Testis (tissue), 5 donors: ENCODE measurements at places on chromosomes 3 and 15. TPM values are rescaled to one million over a fixed set of nuclear protein-coding genes. Genes with fewer than 3 reads are reported as not detected.

PDCD7 gene
- total RNA-seq, result 76.1 TPM

- H3K4me3 ChIP-seq, result no peak overlapping the region
- DNase-seq, result peak; percentile 53
- peaks cover 5% of the 10 kb centered on the region for H3K4me1 ChIP-seq
Observed at GRCh38 chr3:57910990-57911389, 97.2 kb upstream of the FLNB start.

DNA sequence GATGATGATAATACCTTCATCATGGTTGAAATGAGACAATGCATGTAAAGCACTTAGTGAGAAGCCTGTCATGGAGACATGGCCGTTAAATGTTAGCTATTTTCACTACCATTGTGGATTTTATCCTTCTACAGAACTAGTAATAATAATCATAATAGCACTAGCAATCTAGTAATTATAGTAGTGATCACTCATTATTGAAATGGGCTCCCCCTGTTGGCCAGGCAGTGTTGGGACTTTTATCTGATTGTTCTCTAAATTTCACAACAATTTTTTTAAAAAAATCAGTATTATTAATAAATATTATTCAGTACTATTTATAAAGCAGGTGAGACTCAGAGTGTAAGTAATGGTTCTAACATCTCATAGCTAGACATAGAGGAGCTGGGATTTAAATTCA, 396.3 kb downstream of the IL5RA start:
- no peak overlapping the region for H3K27ac ChIP-seq
- H3K27me3 ChIP-seq, result no peaks in the 10 kb centered on the region
- DNase-seq, result peak; percentile 27
- no peaks in the 10 kb centered on the region for H3K4me1 ChIP-seq

- H3K4me1 ChIP-seq, result peaks cover 24% of the 10 kb centered on the region
- H3K27me3 ChIP-seq, result no peaks in the 10 kb centered on the region
- DNase-seq, result peak; percentile 64
- H3K36me3 ChIP-seq, result no peaks in the 10 kb centered on the region
- H3K27ac ChIP-seq, result peak within 1 kb of the TSS; percentile 97
Observed at GRCh38 chr3:122680475-122681283, at the start of gene PARP14. TSS of gene PARP14 (plus strand) at chr3:122680839. CDS start at chr3:122680884, 45 bp downstream.

GRAMD2A gene
- total RNA-seq, result 0.31 TPM

DNA sequence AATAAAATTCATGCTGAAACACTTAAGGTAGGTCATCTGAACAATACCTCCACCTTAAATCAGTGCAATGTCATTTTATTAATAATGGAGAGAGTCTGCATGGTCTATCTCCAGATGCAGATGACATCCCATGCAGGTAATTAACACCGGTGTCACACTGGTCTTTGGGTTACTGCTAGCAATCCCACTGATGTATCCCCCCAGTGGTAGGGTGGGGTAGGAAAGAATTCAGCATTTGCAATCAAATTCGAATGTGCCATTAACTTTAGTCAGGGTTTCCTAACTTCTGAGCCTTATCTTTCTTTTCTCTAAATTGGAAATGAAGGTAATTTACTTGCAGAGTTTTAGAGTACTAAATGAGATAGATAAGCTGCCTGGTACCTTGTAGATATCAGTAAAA, 44.4 kb downstream of the KIF15 start:
- H3K4me3 ChIP-seq, result no peak overlapping the region
- H3K36me3 ChIP-seq, result no peaks in the 10 kb centered on the region
- no peak overlapping the region for H3K27ac ChIP-seq
- H3K27me3 ChIP-seq, result no peaks in the 10 kb centered on the region
- H3K4me1 ChIP-seq, result no peaks in the 10 kb centered on the region
- no peak for DNase-seq

DNA sequence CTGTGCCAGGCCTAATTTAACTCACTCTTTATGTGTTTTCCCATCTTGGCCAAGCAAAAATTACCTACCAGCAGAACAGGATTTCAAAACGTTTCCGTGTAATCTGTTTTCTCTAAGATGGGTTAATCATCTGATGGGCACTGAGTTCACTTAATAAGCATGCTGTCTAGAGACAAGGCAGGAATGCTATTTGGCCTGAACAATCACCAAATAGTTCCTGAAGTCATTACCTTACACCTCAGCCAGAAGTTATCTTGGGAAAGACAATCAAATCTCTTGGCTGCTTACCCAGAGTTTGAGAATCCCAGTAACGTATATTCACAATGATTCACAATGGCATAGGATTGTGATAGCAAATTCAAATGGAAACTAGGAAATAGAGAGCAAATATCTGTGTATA, 779.1 kb downstream of the CADM2 start:
- no peak for DNase-seq
- no peaks in the 10 kb centered on the region for H3K4me1 ChIP-seq
- H3K4me3 ChIP-seq, result no peak overlapping the region
- H3K36me3 ChIP-seq, result no peaks in the 10 kb centered on the region
- no peak overlapping the region for H3K27ac ChIP-seq

DNA sequence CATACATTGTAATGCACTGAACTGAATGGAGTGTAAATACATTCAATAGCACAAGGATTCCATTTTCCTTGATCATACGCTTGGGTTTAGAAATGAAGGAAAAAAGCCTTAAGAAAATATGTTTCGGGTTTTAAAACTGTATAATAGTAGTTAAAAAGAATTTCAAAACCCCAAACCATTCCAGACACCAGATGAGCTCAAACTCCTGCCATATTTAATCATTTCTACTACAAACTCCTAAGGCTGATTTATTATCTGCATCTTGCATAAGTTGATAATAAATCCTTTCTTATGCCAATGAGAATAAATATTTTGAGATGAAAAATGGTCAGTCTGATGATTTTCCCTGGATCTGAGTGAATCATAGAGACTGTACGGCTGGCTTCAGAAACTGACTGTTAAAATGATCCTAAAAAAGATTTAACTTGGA, 51.0 kb downstream of the NR1D2 start:
- DNase-seq, result no peak
- H3K4me3 ChIP-seq, result no peak overlapping the region
- peaks cover 7% of the 10 kb centered on the region for H3K4me1 ChIP-seq
- H3K36me3 ChIP-seq, result no peaks in the 10 kb centered on the region
- no peaks in the 10 kb centered on the region for H3K27me3 ChIP-seq

GHSR gene
- total RNA-seq, result 0.31 TPM

GRCh38 chr3:160739079-160739478, 17.0 kb upstream of the PPM1L start:
- no peaks in the 10 kb centered on the region for H3K27me3 ChIP-seq
- H3K27ac ChIP-seq, result no peak overlapping the region
- H3K4me1 ChIP-seq, result no peaks in the 10 kb centered on the region
- no peak for DNase-seq
- H3K36me3 ChIP-seq, result no peaks in the 10 kb centered on the region
